Panc1 (cell line): ENCODE measurements at places on chromosomes 3 and 15. TPM values are rescaled to one million over a fixed set of nuclear protein-coding genes. Genes with fewer than 3 reads are reported as not detected.

CPN2 gene
- total RNA-seq = 0.08 TPM

ATP1B3 gene
- 201 TPM for total RNA-seq

ZBBX gene
- total RNA-seq = not detected

FILIP1L gene
- total RNA-seq = 3.2 TPM

SLC35G2 gene
- 15.0 TPM for total RNA-seq

SAMMSON gene
- not detected for total RNA-seq

NGRN gene
- total RNA-seq = 137 TPM

GP9 gene
- not detected for total RNA-seq
